Stimulated activated CD8-positive, alpha-beta memory T cell treated with anti-CD3 and anti-CD28 coated beads, Interleukin-7, amount 100 ng/mL, for 4 hours (primary cell): ENCODE measurements at places on chromosomes 11 and 22.

- DNase-seq, result no peak
Observed at GRCh38 chr22:27099946-27100722, 442.7 kb downstream of the MIAT start.

DNA sequence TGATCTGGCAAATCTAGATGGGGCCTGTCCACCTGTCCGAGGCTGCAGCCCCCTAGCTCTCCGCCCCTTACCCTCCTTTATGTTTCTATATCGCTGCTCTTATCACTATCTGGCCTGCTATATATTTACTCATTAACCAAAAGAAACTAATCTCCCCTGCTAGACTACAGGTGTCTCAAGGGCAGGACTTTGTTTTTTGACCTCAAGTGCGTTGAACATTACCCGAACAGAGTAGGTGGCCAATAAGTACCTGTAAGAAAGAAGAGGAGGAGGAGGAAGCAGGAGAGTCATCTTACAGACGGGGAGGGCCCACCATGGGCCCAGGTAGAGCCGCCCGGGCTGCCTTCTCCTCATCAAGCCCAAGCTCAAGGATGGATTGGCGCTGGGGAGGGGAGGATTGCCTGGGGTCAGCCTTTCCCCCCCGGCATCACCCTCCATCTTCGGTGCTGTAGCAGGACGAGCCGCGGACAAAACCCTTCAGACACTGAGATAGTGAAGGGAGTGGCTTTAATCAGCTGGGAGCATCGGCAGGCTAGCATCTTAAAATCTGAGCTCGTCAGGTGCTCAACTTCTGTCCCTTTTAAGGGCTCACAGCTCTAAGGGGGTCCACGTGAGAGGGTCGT, 1.2 kb upstream of the P2RY6 start:
- no peak for DNase-seq

- DNase-seq, result no peak
Observed at GRCh38 chr11:68685656-68686380, 1.5 kb downstream of the GAL start.

DNA sequence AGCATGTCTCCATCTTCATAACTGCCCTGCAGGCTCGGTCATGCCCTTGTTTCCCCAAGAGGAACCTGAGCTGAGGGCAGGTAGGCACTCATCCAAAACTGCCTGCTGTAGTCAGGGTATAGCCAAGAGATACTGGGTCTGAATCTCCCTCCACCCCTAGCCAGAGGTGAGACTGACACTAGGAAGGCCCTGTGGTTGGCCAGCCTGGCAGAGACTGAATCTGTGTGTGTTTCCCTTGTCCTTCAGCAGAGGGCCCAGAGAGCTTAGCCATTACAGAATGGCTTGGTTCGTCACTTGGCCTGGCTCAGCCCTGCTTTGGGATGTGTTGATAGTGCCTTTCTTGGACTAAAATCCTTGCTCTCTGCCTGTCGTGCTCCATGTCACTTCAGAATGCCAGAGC, 79.3 kb upstream of the SUSD2 start:
- DNase-seq, result no peak

DNA sequence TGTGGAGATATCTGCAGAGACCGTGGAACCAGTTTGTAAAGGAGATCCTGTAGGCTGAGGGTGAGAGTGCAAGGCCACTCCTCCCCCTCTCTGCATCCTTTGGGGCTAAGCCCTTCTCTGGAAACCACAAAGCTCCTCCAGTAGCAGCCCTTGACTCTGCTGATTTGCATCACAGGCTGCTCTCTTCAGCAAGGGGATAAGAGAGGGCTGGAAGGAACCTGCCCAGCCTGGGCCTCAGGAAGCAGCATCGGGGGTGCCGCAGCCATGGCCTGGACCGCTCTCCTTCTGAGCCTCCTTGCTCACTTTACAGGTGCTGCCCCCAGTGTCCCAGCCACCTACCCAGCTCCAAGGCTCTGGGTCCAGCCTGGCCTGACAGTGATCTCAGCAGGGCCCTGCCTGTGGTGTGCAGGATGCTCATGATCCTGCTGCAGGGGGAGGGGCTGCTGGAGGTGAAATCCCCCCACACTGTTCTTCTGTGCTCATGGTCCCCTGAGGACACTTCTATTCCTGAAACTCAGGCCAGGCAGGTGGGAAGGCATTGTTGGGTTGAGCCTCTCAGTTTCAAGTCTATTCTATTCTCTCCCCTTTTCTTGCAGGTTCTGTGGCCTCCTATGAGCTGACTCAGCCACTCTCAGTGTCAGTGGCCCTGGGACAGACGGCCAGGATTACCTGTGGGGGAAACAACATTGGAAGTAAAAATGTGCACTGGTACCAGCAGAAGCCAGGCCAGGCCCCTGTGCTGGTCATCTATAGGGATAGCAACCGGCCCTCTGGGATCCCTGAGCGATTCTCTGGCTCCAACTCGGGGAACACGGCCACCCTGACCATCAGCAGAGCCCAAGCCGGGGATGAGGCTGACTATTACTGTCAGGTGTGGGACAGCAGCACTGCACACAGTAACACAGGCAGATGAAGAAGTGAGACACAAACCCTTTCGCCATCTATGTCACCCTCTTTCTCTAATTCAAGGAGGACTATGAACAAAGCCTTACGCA, 68.5 kb upstream of the IGLL5 start:
- DNase-seq, result no peak

- no peak for DNase-seq
Observed at GRCh38 chr11:61153593-61154095, 7.6 kb downstream of the VPS37C start.

DNA sequence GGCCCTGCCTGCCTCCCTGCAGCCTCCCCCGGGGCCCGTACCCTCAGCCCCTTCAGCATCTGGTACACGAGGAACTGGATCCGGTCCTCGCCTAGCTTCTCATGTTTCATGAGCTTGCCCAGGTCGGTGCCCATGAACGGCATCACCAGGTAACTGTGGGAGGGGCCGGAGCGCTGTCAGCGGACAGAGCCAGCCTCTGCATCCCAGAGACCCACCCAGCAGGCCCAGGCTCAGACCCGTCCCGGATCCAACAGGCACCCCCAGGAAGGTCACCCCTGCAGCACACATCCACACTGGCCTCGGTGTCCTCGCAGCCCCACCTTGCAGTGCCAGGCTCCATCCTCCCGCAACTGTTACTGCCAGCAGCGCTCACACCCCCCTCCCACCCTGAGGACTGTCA, 4.4 kb downstream of the MAPK12 start:
- no peak for DNase-seq

- DNase-seq, result no peak
Observed at GRCh38 chr11:17894929-17895658, 117.8 kb downstream of the SERGEF start.

GRCh38 chr22:40855979-40856512, 393 bp downstream of the ST13 start:
- no peak for DNase-seq

GRCh38 chr22:20090730-20091240, 10.7 kb downstream of the DGCR8 start:
- DNase-seq, result no peak

DNA sequence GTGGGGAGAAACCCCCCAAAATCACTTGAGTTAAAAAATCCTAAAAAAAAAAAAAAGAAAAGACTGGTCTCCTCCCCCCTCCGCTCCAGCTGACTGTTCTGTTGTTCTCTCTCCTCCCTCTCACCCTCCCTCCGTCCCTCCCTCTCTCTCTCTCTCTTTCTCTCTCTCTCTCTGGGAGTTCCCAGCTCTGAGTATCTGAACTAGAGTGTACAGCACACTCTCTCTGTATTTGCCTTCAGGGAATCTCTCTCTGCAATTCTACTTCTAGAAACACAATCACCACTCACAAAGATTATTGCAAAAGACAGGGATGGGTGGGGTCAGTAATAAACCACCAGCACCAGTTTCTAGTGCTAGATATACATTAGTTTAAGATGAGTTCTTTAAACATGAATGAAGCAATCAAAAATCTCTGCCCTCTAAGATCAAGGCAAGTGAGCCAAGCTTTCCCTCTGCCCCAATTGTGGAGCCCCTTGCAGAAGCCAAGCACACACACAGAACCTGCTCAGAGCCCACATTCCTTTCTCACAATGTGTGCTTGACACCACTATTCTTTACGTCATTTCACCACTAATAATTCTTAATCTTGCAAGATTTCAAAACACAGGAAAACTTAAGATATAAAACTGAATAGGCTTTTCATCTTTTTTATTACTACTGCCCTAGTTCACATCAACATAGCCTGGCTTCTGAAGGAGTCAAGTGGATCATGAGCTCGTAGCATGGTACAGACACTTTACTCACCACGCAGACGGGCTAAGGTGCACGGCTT, 133.5 kb downstream of the RBFOX2 start:
- DNase-seq, result no peak

DNA sequence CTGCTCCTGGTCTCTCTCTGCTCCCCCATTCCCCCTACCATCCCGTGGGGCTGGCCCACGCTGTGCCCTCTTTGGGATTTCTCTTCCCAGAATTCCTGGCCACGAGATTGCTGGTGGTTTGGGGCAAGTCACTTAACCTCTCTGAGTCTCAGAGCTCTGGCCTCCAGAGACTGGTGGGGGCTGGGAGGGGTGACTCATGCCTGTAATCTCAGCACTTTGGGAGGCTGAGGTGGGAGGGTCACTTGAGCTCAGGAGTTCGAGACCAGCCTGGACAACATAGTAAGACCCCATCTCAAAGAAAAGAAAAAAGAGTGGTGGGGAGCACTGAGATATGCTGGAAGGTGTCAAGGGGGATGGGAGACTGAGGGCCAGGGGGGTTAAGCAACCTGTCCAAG, 18.3 kb downstream of the OTUB1 start:
- no peak for DNase-seq

GRCh38 chr22:43018615-43019014, 3.7 kb upstream of the PACSIN2 start:
- DNase-seq, result no peak

GRCh38 chr22:45538281-45538680, 35.6 kb downstream of the FBLN1 start:
- no peak for DNase-seq

- DNase-seq, result no peak
Observed at GRCh38 chr11:46490666-46491065, 99.1 kb upstream of the CHRM4 start.

DNA sequence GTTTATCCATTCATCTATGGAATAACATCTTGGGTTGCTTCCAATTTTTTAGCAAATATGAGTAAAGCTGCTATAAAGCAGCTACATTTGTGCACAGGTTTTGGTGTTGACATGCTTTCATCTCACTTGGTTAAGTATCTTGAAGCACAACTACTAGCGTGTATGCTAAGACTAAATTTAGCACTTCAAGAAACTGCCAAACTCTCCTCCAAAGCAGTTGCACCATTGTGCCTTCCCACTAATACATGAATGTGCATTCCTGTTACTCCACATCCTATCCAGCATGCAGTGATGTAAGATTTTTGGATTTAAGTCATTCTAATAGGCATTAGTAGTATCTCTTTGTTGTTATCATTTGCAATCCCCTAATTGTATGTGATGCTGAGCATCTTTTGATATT, 230.7 kb downstream of the KCNA4 start:
- DNase-seq, result no peak

DNA sequence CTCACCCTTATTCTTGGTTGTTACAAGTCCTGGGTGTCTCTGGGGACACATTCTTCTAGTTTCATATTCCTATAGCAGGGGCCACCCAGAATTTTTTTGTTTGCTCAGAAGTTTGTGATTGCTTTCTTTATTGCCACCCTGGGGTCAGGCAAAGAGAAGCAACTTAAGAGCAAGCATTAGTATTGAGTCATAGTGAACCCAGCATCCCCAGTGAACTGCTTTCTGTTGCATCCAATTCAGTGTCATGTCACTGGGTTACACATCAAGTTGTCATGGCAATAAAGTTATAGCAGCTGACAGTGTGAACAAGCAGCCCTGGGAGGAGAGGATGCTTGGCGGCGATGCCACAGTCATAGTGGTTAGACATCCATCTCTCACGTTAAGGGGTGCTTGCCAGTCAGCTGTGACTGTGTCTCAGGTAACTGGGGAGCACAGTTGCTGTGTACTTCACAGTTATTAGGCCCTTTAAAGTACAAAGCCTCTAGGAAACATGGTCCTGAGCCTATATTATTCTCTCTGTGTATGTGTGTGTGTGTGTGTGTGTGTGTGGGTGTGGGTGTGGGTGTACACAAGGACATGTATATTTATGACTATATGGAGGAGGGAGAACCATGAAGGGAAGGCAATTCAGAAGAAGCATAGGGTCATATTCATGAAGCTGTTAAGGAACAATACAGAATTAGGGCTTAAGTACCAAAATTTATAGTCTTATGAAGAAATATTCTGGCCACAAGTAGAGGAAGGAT, 52.5 kb downstream of the TRIM44 start:
- DNase-seq, result no peak

DNA sequence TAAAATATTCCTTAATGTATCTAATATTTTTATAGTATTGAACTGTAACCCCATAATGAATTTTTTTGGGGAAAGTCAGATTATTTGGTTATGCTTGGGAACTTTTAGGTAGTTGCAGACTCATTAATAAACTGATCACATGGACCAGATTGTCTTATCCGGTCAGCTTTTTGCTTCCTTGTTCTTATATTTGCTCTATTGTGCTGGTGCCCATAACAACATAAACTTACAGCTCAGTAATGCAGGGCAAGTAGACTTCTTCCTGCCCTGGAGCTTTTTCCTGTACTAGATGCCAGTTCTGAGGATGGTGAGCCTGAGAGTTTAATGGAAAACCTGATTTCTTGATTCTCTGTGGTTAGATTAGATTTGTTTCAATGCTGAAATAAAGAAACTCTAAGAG, 53.2 kb downstream of the MTMR3 start:
- no peak for DNase-seq

DNA sequence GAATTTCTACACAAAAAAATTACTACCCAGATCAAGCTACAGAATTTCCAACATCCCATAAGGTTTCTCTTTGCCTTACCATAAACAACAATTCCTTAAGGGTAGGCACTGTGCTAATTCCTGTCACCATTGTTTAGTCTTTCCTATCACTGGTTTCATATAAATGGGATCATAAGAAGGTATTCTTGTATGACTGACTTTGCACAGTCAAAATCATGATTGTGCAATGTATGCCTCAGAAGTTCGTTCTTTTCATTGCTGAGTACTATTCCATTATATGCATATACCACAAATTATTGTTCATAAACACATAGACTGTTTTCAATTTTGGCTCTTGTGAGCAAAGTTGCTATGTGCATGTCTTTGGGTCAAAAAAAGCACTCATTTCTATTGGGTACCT, 611.6 kb upstream of the CADM1 start:
- DNase-seq, result no peak

GRCh38 chr11:78255919-78256318, 67.2 kb downstream of the USP35 start:
- DNase-seq, result no peak

- no peak for DNase-seq
Observed at GRCh38 chr11:96189351-96189750, 153.6 kb downstream of the MAML2 start.

GRCh38 chr11:90134478-90135003, at the start of gene NAALAD2:
NAALAD2 (plus strand) TSS chr11:90134663; CDS start chr11:90134759, 96 bp downstream.
- DNase-seq, result no peak

GRCh38 chr11:69152733-69153421, 2.9 kb upstream of the SMIM38 start:
- no peak for DNase-seq
